GM13976 (cell line): ENCODE measurements at places on chromosomes 12 and 14.

GRCh38 chr12:46219877-46220655 lies 48.8 kb downstream of the SLC38A1 start:
- no peak for DNase-seq

- no peak for DNase-seq
These were observed 86.3 kb upstream of the PDZRN4 start for GRCh38 chr12:41101806-41102205.

DNA sequence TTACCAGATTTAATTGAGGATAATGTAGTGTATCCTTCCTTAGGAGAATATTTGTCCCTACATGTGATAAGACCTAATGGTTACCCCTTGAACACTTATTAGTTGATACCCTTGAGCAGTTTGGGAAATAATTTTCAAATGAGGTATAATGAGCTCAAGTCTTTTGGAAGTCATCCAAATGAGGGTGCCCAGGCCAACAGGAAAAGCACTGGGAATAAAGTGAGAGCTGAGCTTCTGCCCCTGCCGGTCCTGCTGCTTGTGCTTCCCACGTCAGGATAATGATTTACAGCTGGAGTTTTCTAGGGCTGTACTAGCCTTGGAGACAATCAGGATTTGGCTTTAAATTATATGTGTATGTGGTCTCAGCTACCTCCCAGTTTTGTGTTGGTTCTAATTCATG lies 178.8 kb upstream of the FRMD6 start:
- DNase-seq = no peak

DNA sequence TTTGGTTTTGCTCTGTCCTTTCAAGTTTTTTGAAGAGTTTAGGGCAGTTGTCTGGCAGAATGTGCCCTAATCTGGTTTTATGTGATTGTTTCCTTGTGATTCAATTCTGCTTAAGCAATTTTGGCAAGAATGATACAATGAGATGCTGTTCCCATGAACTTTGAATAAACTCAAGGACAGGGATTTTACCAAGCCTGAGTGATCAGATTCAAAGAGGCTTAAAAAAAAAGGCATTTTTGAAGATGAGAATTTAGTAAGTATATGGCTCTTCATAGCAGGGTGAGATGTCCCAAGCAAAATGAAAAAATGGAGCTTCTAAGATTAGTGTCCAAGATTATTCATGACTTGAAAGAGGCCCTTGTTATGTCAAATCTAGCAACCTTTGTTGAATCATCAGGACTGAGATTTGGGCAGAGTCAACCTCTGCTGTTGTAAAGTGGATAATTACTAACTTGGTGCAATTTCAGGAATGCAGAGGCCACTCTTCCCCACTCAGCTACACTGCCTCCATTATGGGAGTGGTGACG lies 180.6 kb upstream of the NUDT4 start:
- no peak for DNase-seq

- no peak for DNase-seq
These were observed 1.5 kb downstream of the CAPRIN2 start for GRCh38 chr12:30753233-30753632.

DNA sequence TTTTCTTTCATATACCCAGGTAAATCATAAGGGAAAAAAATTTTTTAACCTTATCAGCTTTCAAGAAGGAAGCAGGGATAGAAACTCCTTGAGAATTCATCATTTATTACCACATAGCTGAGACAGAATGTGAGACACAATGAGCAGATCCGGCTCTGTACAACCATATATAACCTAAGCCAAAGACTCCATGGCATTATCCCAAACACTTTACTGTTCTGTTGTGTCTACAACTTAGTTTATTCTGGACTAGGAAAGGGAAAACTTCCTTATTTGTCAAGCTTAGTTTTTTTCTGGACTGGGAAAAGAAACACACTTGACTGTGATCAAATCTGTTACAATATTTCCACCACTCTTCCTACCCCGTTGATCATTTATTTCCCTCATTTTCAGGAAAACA lies 38.3 kb upstream of the CATSPERB start:
- DNase-seq = no peak

DNA sequence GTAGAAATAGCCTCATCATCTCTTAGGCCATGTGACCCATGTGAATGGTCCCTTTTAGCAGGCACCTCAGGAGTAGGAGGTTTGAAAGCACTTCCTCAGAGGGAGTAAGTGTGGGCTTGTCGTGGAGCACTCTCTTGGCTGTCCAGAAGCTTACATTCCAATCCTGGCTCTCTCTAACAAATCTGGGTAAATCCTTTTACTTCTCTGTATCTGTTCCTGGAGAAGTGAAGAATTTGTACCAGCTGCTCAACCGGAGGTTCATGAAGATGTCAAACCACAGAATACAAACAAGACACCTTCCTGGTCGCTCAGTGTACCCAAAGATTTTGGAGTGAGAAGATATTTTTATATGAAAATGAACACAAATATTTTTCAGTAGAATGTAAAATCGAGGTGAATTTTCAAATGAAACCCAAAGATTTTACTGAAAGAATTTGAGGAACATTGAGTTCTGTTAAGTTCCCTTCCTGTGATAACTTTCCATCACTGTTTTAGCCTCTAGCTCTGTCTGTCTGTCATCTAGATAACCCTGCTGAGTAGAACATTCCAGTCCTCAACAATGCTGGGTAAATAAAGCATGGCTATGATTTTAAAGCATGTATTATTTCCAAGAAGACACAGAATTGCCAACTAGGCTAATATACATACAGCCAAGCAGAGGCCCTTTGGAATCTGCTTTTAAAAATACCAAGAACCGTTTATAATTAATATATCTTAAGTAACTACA lies 263.9 kb upstream of the RGS6 start:
- DNase-seq = no peak
